Tibial nerve (tissue), 4 donors: ENCODE measurements at places on chromosomes 3 and 15. TPM values are rescaled to one million over a fixed set of nuclear protein-coding genes. Genes with fewer than 3 reads are reported as not detected.

The GPR156 gene
- 0.22 TPM for total RNA-seq

The FBXL2 gene
- total RNA-seq, result 16.8 TPM

GRCh38 chr3:126982471-126983175, at the start of gene PLXNA1:
Gene PLXNA1, plus strand, starts transcription at chr3:126983115. Its CDS starts 5,479 bp downstream, at chr3:126988594.
- peak; percentile 60 for DNase-seq

DNA sequence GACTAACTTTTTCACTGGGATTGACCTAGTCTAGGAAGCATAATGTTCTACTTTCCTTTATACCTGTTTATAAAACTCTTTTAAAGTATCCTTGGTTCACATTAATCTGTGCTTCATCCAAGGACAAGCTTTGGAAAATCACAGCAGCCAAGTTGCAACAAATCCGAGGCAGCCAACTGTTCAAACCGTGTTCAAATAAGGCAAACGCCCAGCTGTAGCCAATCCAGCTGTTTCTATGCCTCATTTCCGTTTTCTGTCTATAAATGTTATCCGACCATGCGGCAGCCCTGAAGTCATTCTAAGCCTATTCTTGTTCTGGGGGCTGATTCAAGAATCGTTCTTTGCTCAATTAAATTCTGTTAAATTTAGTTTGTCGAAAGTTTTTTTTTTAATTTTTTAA, 78.3 kb downstream of the FMN1 start:
- DNase-seq, result no peak

- DNase-seq, result no peak
Observed at GRCh38 chr15:57284535-57284934, 91.8 kb upstream of the CGNL1 start.

- no peak for DNase-seq
Observed at GRCh38 chr3:55609230-55609827, 122.2 kb upstream of the WNT5A start.

DNA sequence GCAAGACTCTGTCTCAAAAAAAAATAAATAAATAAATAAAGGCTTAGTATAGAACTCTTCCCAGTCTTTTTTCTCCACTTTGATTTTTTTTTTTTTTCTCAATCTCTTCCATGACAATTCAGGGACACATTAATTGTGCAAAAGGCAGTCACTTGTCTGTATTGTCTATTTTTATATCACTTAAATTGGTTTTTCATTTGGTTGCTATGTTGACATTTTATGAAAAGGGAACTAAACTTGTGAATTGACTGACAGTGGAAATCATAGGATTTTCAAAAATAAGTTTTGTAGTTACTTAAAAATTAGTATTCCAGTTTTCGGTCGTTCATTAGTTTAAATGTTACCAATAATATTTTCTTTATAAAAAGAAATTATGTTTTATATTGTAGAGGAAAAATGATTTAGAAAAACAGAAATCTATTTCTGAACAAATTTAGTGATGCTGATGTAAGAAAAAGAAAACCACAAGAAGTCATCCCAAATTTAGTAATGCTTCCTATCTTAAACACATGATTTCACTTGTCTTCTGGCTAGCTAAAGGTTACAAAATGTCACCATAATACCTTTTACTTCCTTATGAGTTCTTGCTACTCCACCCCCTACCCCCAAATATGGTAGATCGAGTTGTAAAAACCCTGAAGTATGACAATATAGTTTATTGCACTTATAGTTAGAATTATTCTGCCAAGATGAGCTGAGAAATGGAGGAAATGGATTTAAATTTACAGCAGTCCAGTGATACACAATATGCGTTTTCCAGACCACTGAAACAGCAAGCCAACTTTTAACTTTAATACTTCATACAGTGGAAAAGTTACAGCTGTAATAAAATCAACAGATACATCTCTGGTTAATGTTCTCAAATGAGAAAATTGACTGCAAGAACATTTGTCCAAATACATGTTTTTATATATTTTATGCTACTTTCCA, 37.0 kb downstream of the PPARG start:
- DNase-seq, result no peak

The BCL2A1 gene
- 2.1 TPM for total RNA-seq

The VPS18 gene
- total RNA-seq, result 22.2 TPM

- no peak for DNase-seq
Observed at GRCh38 chr15:63189941-63190768, 749 bp downstream of the RAB8B start.

The ADAMTSL3 gene
- total RNA-seq, result 19.5 TPM

The MYZAP gene
- 9.3 TPM for total RNA-seq

- no peak for DNase-seq
Observed at GRCh38 chr15:45993508-45993907, 358.7 kb downstream of the SQOR start.

- no peak for DNase-seq
Observed at GRCh38 chr3:148044151-148044550, 635.0 kb downstream of the ZIC1 start.

DNA sequence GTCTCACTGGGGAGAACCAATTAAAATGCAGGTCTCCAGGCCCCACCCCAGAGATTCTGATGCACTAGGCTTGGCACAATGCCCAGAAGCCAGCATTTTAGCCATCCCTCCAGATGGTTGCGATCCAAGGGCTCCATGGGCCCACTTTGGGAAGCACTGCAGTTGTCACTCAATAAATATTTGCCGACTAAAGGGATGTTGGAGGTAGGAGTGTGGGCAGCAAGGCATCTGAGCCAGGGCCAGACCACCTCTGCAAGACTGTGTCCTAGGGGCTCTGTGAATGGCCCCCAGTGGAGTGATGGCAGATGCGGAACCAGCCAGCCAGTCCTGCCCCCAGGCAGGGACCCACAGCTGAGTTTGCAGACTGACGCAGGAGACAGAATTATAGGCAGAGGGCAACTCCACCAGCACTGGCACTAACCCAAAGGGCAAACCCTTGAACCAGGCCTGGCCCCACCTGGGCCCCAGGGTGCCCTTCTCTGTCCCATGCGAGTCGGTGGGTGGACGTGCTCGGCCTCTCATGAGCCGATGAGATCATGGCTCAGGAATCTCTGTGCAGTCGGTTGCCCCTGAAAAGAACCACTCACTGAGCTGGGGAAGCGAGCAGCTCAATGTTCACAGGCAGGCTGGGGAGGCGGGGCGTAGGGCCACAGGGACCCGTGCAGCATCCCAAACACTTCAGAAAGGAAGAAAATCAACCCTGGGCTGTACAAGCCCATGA, 49.7 kb downstream of the SEMA5B start:
- DNase-seq, result no peak

GRCh38 chr15:75058127-75058905, 34.9 kb downstream of the PPCDC start:
- no peak for DNase-seq

The SCAMP5 gene
- total RNA-seq, result 6.9 TPM

GRCh38 chr3:31790193-31791089, 190.6 kb downstream of the OSBPL10 start:
- DNase-seq, result no peak

The ACOX2 gene
- total RNA-seq, result 43.1 TPM

The RLBP1 gene
- total RNA-seq, result not detected

The SHF gene
- total RNA-seq, result 18.8 TPM

- DNase-seq, result no peak
Observed at GRCh38 chr3:184479426-184480126, 82.0 kb upstream of the EPHB3 start.

DNA sequence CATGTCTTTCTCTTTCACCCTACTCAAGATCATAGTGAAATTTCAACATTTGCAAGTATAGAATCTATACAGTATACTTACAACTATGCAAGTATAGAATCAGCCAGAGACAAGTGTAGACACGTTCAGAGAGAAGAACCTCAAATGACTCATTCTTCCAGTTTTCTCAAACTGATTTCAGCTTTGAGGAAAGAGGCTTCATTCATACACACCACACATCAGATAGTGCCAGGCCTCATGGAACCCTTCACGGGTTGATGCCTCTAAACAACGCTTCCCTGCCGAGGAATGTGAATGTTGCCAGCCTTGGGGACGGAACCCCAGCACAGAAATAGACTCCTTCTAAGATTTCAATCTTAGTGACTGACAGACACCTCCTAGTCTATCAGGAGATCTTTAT, 135.7 kb downstream of the FOXP1 start:
- no peak for DNase-seq

- no peak for DNase-seq
Observed at GRCh38 chr3:150106740-150107428, 136.2 kb upstream of the PFN2 start.

- DNase-seq, result no peak
Observed at GRCh38 chr3:16102187-16102561, 72.3 kb upstream of the GALNT15 start.

The SLC22A14 gene
- not detected for total RNA-seq

GRCh38 chr15:87757084-87757483, 499.5 kb downstream of the NTRK3 start:
- no peak for DNase-seq

DNA sequence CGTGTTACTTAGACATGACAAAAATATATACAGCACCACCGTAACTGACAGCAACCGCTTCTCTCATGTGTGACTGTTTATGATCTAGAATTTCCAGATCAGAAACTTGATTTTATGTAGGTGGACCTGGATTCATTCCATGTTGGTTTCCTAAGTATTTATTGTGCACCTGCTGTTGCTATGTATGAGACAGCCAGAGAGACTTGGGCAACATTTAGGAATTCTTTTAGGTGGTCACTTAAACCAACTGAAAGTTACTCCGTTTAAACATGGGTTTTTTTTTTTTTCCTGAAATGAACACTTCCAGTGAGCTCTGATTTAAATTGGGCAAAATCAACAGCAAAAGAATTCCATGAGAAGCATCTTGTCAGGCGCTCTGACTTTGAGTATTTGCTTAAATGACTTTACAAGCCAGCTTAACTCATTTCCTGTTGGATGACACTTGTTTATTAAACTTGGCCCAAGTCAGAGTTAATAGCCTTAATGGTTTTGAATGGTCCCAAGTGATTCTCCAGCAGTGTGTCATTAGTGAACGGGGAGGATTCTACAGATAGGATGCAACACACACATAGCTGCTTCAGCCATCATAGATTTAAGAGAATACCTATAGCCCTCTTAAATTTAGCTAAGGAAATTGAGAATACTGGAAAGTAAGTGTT, 31.8 kb downstream of the MITF start:
- no peak for DNase-seq

The C15orf62 gene
- not detected for total RNA-seq

GRCh38 chr3:182671942-182672341, 121.4 kb upstream of the ATP11B start:
- DNase-seq, result no peak

GRCh38 chr15:55194256-55194655, 2.5 kb downstream of the RSL24D1 start:
- no peak for DNase-seq

The NR2E3 gene
- total RNA-seq, result not detected

- no peak for DNase-seq
Observed at GRCh38 chr15:40953713-40954074, 423 bp downstream of the CHAC1 start.

- DNase-seq, result no peak
Observed at GRCh38 chr3:41317718-41318117, 118.4 kb downstream of the CTNNB1 start.

- no peak for DNase-seq
Observed at GRCh38 chr15:85154061-85154460, 172.4 kb downstream of the PDE8A start.

The SPATA12 gene
- total RNA-seq, result not detected

DNA sequence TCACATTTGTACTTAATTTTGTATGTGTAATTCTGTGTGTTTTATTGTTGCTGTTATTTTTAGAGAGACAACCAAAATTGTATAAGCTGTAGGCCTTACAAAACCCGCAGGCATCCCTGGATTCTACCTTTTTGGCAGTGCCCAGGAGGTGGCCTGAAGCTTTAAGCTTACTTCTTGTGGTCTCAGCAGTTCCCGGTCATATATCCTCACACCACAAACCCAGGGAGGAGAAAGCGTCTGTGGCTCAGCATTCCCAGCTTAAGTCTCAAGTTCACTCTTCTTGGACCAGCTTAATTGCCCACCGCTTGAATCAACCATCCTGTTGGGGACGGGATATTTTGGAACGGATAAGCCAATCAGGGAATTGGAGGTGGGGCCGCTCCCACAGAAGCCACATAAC, 36.7 kb downstream of the C2CD4A start:
- no peak for DNase-seq

GRCh38 chr3:105246536-105246935, 120.2 kb upstream of the ALCAM start:
- DNase-seq, result no peak

DNA sequence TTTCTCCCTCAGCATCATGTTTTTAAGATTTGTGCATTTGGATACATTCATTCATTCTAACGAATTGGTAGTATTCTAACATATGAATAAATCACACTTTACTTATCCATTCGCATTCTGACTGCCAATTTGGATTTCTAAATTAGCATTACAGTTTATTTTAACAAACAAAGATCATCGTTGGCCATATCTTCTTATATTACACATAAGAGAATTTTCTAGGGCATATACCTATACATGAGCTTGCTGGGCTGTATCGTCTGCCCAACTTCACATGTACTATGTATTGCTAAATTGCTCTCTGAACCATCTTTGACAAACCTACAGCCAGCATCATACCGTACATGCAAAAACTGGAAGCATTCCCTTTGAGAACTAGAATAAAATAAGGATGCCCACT, 265.8 kb upstream of the PPP2R3A start:
- no peak for DNase-seq

DNA sequence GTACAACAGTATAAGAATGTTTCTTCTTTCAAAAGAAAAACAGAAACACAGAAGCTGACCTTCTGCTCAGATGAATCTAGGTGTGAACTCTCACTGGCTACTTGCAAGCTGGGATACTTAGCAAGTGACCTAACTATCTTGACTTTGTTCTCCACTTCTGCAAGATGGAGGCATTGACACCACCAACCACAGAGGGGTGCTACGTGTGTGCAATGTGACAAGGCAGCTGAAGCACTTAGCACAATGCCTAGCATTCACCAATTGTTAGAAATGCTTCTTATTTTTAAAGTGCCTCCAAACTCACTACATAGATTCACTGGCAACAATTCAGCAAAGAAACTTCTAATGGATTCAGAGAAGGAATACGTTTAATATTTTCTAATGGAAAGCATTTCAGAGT, 331.4 kb upstream of the WNT5A start:
- no peak for DNase-seq

DNA sequence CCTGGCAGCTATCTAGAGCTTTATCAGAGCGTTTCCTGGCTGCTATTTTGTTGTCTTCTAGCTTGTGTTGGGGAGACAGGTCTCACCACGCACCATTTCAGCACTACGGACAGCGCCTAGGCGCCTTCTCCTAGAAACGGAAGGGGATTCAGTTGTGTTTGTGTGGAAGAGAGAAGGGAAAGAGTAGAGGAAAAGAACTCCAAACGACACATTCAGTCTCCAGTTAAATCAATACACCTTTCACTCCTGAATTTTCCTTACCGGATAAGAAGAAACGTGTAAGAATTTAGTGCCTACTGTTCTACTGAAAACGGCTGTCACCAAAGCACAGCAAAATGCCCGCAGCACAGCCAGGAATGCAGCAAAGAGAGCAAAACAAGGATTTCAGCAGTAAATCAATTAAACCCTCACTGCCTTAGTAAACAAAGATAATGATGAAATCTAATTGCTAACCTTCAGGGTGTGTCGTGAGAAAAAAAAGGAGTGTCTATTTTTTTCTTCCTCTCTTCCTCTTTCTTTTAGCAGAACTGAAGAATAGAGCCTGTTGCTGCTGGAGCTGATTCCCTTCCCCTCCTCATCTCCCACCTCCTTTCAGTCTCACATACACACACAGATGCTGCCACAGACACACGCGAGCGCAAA, 412 bp upstream of the CTXN2 start:
- DNase-seq, result peak; percentile 64
